ENCODE measurements at places on chromosomes 5 and 9.

DNA sequence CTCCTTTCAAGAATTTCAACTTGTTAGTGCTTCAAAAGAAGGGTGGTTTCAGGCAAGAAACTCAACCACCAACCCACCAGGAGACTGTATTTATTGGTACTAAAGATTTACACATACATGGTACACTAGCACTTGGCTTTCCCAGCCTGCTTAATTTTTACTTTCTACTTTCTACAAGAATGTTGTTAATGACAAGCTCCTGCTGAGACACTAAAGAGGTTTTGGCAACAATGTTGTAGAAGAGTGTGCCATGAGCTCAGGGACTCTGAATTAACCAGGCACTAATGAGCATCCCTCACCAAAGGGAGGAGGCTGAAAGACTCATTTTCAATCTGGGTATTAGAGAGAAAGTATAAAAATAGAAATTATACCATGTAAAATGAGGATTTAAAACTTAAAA lies 195.0 kb downstream of the KIAA0825 start:
- no peak for DNase-seq

GRCh38 chr5:132354381-132355139 lies 14.9 kb upstream of the SLC22A5 start:
- DNase-seq = no peak

DNA sequence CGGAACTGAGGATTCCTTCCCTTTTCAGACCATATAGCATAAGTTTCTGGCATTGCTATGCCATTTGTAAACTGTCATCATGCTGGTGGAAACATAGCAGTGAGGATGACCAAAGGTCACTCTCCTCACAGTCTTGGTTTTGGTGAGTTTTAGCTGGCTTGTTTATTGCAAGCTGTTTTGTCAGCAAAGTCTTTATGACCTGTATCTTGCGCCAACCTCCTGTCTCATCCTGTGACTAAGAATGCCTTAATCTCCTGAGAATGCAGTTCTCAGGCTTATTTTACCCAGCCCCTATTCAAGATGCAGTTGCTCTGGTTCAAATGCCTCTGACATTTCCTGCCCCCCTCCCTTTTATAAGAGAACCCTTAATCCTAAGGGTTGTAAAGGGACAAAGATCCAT lies 26.7 kb upstream of the GRIA1 start:
- no peak for DNase-seq

GRCh38 chr5:122153230-122153629 lies 23.9 kb downstream of the ZNF474 start:
- no peak for DNase-seq

DNA sequence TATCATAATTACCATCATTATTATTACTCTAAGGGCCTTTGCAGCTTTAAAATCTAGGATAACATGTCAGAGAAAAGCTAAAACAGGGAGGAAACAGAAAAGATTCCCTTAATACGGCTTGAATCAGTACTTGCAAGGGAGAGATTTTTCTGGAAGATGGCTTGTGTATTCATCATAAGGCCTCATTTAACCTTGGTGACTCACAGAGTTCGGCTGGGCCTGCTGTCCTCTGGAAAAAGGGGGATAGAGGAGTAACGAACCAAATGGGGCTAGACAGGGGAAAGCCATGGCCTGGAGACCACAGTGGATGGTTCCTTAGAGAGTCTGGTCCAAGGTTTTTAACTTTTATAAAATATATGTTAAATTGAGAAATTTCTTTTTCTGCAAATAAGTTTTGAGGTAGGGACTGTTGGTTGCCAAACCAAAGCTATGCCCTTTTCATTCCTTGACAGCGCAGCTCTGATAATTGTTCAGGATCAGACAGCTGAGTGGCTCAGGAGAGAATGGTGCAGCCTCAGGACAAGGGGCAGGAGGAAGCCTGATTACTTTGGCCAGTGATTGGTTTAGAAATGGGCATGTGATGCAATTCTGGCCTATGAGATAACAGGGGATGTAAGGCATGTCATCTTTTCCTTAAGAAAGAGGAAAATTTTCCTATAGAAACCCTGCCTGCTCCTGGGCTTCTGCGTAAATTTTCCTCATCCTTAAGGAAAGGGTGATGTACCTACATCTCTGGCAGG lies 25.6 kb upstream of the GSN start:
- no peak for DNase-seq

DNA sequence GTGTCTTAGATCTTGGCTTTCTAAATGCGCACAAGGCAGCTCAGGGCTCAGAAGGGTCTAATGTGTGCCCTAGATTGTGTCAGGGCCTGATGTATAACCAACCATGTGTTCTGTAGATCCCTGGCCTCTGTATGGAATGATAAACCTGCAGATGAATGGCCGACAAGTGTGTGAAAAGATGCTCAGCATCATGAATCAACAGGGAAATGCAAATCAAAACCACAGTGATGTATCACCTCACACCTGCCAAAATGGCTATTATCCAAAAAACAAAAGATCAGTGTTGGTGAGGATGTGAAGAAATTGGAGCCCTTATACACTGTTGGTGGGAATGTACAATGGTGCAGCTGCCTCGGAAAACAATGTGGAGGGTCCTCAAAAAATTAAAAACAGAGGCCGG lies 489.8 kb downstream of the SEMA5A start:
- DNase-seq = no peak

- DNase-seq = no peak
Observed at GRCh38 chr9:121851641-121852091, 200.2 kb downstream of the DAB2IP start.

GRCh38 chr5:122390154-122390553 lies 78.1 kb downstream of the SNCAIP start:
- DNase-seq = no peak

DNA sequence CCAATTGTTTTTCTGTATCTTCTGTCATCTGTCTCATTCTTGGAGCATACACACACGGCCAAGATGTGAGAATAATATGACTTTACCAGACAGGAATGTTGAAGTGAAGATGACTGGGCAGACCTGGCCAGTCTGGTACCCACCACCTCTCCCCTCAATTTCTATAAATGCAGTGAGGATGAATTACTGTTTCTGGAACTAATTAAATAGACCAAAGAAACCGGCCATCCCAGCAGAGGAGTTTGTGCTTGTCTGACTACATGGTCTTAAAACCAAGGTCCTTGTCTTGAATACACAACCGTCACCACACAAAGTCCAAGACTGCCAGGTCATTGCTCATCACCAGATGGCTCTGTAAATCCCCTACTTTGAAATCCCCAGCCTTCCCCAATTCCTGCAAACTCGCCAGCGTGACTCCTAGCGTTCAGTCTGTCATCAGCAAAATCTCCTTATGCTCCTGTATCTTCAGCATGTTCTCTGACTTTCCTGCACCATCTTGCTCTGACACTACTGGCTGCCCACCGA lies 147.2 kb downstream of the PDE4D start:
- DNase-seq = no peak

- DNase-seq = no peak
Observed at GRCh38 chr9:123312306-123312877, 43.6 kb upstream of the CRB2 start.

DNA sequence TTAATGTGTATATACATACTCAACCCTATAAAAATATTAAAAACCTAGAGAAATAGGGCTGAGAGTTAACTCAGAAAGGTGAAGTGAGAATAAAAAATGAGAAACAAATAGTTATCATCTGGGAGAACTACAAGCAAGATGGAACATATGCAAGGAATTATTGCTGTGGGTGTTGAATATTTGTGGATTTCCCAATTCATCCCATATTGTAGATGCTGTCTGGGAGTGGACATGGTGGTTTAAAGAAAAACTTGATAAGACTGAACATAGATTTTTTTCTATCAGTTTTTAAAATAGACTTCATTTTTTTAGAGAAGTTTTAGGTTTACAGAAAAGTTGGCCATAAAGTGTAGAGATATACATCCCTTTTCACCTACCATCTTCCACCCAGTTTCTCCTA lies 263.5 kb downstream of the SPATA31D1 start:
- DNase-seq = no peak

GRCh38 chr5:158080112-158080511 lies 221.2 kb upstream of the CLINT1 start:
- no peak for DNase-seq

DNA sequence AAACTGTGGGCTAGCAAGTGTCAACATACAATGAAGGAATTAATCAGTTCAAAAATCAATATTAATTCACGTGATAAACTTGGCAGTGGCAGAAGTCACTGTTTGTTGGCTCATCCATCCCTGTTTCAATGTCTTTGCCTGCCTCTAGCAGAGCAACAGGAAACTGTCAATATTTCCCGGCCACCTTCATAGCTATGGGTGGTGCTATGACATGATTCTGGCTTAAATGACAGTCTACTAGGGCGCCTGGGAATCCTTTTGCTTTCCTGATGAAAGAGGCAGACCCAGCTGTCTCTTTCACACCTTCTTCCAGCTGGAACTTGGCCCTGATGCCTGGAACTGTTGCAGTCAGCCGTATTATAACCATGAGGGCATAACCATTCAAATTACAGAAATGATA lies 72.1 kb upstream of the DNAH5 start:
- no peak for DNase-seq

DNA sequence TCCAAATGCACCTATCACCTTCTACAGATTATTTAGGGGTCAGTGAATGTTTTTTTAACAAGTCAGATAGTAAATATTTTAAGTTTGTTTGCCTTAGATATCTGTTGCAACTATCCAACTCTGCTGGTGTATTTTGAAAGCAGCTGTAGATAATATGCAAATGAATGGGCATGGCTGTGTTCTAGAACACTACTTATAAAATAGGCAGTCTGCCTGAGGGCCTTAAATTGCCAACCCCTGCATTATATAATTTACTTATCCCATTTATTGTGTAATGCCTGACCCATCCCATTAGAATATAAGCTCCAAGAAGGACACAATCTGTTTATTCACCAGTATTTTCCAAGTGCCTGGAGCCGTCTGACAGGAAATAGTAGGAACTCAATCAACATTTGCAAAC lies 149.0 kb downstream of the TTC39B start:
- DNase-seq = no peak

GRCh38 chr5:89850513-89850865 lies 559.1 kb downstream of the CETN3 start:
- no peak for DNase-seq

DNA sequence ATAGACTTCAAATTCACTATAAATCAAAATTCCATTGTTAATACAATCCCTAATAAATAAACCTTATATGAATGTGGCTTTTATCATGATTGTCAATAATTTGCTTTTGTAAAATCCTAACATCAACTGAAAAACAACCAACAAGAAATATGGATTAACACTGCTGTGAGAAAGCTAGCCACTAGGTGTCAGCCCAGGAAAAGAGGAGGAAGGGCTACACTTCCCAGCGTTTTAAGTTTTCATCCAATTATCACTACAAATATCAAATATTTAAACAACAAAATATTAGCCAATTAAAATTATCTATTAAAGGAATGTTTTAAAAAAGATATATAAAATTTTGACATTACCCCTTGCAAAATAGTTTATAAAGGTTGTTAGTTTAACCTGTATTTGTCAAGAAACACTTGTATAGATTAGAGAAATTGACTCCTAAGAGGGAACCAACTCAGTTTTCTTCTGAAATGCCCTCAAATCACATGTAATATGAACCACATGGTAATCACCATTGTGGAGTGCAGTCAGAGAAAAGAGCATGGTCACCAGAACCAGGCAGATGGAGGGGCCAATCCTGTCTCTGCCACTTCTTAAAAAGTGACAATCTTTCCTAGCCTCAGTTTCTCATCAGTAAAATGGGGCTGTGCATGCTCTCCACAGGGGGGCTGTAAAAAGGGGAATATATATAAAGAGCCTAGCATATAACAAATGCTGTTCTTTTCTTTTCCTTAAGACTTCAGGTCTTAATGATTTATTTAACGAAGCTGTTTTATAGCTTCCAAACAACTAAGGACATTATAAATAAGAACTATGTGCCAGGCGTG lies 188.2 kb downstream of the CRB2 start:
- DNase-seq = no peak

DNA sequence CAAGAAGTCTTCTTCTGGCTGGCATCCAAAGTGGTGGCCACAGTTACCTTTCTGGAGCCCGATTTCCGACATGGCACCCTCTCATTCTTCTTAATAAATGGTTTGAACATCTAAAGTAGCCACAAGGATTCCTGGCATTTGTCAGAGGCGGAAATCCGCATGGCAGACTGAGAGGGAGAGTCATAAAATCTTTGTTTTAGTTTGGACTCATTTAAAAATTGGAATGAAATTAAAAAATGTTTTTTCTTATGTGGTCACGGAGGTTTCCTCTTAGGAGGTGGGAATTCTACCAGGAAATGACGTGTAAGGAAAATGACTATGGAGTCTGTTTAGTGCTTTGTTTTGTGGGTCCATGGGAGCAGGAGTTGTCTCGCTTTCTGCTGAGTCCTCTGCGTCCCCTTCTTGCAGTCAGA lies 133.0 kb upstream of the PTCH1 start:
- no peak for DNase-seq

- DNase-seq = no peak
Observed at GRCh38 chr9:4622016-4622415, 40.1 kb upstream of the PLPP6 start.

- DNase-seq = no peak
Observed at GRCh38 chr9:20624201-20625002, 2.1 kb upstream of the MLLT3 start.

DNA sequence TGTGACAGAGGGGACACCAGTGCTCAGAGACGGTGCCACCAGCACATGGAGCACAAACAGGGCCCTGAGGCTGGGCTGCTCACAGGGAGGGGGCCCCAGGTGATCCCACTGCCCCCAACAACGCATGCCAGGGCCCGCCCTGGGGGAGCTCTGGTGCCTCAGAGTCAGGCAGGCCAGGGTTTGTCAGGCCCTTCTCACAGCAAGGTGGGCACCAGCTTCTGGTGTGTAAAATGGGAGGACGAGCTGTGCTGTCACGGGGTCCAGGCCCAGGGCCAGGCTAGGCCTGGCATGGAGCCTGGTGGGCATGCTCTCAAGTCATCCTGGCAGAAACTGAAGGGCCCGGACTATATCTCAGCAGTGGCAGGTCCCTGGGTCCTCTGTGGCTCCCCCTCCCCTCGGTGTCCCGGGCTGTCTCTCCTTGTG lies 34.5 kb downstream of the PRRT1B start:
- no peak for DNase-seq

GRCh38 chr9:71901695-71902597 lies 9.0 kb downstream of the ABHD17B start:
- no peak for DNase-seq

- no peak for DNase-seq
Observed at GRCh38 chr9:125758986-125759763, 12.0 kb downstream of the PBX3 start.

DNA sequence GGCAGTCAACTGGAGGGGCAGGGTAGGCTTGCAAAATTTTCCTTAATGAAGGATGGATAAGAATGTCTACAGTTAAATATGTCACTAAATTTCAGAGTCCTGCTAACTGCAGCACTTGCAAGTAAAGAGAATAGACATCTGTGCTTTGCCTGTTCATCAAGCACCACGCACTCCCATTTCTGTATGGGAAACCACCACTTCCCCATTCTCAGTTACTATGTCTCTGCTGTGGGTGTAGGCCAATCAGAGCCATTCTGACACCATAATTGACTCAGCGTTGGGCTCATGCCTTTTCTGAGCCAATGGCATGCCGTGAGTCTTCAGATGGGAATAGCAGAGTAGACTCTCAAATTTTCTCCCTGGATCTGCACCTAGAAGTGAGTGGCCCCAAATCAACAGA lies 247.5 kb downstream of the GABRB2 start:
- DNase-seq = no peak

Data from cortex of kidney (tissue), 1 donor.